ENCODE measurements at places on chromosomes 12 and 14.

GRCh38 chr12:46787496-46788055, 38.2 kb downstream of the SLC38A4 start:
- DNase-seq = no peak

DNA sequence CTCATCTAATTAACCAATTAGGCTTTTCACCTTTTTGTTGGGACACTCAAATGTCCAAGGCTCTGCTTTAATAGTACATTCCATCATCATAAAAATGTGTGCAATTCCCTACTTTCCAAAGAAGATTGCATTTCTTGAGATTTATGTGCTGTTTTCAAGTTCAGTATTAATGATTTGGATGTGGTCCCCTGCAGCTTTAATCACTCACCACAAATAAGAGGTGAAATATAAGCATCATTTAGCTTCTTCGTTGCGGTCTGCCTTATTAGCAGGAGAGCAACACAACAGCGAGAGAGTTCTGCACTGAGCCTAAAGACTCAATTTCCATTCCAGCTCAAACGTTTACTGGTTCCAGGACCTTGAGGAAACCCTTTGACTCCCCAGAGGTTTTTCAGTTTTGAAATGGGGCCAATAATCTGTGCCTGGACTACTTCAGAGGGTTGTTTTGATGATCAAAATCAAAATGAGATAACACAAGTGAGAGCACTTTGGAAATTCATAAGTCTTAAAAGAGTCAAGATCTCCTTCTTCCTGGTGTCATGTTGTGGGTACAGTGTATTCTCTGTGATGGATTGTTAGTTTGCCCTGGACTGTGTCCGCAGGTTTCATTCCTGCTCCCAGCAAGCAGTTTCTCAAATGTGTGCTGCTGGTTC, 53.1 kb downstream of the RERG start:
- no peak for DNase-seq

- DNase-seq = no peak
Observed at GRCh38 chr12:52975820-52976573, 27.1 kb downstream of the KRT18 start.

GRCh38 chr12:107319533-107320032, 226.2 kb upstream of the CRY1 start:
- no peak for DNase-seq

DNA sequence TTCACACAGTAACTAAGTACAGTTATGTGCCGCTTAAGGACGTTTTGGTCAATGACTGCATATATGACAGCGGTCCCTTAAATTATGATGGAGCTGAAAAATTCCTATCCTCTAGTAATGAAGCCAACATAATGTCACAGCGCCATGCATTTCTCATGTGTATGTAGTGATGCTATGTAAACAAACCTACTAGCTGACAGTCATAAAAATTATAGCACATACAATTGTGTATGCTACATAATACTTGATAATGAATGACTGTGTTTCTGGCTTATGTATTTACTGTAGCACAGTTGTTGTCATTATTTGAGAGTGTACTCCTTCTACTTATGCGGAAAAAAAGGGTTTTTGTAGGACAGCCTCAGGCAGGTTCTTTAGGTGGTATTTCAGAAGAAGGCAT, 99.7 kb downstream of the DACT1 start:
- DNase-seq = no peak

DNA sequence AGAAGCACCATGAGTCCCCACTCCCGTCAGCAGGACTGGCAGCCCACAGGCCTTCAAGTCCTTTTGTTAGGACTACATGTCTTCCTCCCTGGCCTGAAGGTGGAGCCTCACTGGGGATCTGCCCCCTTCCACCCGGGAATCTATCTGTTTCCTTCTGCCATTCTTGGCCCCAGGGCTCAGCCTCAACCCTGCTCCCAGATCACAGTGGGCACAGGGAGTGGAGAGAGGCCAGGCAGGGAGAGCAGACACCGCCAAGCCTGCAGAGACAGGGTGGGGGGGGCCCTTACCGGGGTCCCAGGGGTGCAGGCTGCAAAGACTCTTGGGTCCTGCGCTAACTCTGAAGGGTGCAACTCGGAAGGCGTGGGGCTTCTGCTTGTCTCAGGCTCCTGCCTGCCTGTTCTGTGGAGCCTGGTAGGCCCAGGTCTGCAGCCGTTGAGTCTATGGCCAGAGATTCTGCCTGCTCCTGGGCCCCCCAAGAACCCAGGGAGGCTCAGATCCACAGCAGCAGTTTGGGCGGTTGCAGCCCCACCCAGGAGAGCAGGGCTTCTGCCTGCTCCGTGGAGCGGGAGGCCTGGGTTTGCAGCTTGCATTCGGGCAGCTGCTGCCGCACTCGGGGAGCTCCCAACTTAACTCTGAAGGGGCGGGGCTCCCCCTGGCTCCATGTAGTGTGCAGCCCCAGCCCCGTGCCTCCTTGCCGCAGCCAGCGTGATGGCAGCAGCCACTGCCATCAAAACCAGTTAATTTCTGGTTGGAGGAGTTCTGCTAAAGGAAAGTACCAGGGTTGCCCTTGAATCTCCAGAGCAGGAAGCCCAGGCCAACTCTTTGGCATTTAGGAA, 21.7 kb upstream of the PLBD1 start:
- DNase-seq = no peak

DNA sequence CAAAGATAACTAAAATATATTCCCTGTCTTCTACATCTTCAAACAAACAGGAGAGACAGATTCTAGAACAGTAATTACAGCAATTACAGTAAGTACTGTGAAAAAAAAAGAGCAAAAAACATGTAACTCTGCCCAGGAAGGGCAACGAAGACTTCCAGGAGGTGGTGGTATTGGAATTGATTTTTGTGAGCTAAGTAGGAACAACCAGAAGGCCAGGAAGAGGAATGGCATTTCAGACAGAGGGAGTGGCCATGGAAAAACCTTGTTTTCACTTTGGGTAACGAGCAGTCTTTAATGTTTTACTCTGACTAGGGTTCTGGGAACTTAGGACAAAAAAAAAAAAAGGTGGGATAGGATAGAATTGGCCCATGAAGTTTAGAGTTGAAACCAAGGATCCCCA, 196.3 kb upstream of the PLEKHG7 start:
- DNase-seq = peak; percentile 24

DNA sequence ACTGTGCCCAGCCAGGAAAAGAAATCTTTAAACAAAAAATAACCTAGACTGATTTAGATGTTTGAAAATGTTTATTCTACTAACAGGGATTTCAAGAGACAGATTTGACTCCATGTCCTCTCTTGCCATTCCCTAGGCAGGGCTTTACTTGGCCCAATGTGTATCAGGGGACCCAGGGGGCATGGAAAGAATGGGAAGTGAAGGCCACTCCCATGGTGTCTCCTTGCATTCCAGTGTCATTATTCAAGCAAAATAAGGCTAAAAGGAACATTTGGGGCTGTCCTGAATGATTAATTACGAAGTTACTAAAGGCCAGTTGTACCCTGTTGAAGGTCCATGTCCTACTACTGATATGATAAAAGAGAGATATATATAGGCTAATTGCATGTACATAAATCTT, 151.9 kb upstream of the ATF7IP start:
- no peak for DNase-seq

GRCh38 chr14:52906141-52906601, 44.7 kb downstream of the FERMT2 start:
- DNase-seq = no peak

DNA sequence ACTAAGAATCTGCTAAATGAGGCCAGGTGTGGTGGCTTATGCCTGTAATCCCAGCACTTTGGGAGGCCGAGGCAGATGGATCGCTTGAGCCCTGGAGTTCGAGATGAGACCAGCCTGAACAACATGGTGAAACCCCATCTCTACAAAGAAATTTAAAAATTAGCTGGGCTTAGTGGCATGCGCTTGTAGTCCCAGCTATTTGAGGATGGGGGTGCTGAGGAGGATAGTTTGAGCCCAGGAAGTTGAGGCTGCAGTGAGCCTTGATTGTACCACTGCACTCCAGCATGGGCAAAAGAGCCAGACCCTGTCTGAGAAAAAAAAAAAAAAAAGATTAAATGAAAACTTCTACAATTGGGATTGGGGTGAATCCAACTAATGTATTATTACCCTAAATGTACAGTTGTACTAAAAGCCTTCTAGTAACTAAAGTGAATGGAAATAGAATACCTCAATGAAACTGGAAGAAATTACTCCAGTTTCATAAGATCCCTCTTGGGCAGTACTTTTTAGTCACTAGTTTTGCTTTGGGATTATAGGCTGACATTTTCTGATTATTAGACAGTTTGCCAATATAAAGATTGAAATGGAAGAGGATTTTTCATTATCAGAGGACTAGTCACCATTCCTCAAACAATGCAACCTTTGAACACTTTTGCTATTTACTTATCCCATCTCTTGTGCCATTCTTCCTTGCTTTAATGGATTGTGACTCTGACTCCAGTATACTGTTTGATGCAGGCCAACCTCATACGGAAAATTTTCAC, 14.3 kb downstream of the COCH start:
- no peak for DNase-seq

DNA sequence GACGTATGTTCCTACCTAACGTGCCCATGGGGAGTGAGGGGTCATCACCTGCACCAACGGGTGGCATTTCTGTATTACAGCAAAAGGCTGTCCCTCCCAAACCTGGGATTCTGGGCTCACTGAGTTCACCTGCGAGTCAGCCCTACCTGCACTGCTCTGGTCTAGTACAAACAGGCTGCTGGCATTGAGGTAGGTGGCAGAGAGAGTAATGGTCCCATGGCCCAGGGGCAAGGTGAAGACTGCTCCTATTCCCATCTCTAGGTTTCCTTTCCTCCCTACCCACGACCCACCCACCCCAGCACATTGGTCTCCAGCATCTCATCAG, 421 bp downstream of the SUOX start:
- no peak for DNase-seq

DNA sequence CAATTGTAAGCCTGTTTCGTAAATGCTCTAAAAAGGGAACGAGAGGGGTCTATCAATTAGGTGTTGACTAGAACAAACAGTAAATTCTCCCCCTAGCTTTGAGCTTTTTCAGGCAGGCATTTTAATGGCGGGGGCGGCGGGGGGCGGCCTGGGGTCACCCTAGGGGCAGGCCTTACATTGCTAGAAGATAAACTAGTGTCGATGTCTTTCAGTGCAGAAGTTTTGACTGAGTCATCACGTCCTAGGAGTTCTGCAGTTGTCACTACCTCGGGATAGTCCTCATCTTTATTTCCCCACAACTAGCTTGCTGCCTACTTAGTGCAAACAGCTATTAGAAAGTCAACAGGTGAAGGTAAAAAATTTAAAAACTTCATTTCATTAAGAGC, 1.6 kb downstream of the ATP6V1D start:
- DNase-seq = no peak

DNA sequence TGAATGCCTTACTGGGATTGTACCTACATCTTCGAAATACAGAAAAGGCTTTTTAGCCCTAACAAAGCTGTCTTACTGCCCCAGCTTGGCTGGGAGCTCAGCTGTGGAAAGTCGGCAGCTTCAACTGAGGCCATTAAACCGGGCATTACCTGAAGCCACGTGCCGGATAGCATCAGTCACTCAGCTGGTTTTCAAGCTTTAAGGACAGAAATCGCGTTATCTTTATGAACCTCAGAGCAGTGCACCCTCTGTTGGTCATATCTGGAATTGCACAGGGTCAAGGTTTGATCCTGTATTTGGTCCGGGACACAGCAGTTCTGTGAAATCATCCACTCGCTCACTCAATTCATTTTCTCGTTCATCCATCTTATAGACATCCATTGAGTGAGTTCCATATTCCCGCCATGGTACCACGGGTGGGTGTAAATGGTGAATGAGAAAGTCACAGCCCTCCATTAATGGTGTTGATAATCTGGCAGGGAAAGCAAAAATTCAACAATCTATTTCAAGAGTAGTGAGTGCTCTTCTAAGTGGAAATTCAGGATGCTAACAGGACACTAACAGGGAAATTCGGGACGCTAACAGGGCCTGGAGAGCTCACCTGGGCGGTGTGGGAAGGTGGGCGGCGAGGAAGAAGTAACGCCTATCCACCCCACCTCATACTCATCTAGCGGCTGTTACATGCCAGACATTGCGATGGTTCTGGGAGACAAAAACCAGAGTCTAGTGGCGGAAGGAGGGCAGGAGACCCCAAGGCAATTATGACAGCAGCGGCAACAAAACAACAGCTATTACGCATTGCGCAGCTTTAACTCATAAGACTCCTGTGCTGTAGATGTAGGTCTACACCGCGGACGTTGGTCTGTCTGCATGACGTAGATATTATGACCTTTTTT, 60.6 kb upstream of the TCL1A start:
- DNase-seq = peak; percentile 40

DNA sequence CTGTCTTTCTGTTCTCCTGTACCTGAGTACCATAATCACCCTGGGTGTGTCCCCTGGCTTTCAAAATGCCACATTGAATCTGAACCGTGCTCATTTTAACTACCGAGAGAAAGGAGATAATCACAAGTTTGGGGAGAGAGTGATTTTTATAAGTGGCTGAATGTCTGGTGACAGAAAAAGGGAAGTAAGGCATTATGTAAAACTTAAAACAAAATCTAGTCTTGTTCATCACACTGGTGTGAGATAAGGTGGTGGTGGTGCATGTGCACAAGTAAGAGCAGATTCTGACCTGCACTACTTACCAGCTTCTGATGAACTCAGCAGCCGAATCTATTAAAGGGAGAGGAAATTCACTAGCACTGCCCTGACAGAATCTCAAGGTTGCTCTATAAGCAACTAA, 56.3 kb downstream of the SPPL3 start:
- DNase-seq = no peak

DNA sequence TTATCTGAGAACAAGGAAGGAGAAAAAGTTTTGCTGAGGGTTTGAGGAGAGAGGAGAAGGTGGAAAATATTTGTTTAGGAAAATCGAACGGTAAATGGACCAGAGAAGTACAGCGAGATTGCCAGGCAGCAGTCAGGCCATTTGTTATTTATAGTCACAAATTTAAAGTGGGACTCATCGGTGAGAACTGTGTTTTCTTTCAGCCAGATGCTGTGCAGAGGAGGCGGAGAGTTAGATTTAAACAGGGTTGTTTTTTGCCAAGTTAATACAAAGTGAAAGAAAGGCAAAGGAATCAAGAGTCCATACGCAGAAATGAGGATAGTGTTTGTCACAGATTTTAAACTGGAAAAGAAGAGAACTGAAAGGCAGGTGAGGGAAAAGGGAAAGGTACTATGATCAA, 200.6 kb upstream of the CNOT2 start:
- no peak for DNase-seq

GRCh38 chr12:15796493-15797141, 7.4 kb upstream of the EPS8 start:
- no peak for DNase-seq

DNA sequence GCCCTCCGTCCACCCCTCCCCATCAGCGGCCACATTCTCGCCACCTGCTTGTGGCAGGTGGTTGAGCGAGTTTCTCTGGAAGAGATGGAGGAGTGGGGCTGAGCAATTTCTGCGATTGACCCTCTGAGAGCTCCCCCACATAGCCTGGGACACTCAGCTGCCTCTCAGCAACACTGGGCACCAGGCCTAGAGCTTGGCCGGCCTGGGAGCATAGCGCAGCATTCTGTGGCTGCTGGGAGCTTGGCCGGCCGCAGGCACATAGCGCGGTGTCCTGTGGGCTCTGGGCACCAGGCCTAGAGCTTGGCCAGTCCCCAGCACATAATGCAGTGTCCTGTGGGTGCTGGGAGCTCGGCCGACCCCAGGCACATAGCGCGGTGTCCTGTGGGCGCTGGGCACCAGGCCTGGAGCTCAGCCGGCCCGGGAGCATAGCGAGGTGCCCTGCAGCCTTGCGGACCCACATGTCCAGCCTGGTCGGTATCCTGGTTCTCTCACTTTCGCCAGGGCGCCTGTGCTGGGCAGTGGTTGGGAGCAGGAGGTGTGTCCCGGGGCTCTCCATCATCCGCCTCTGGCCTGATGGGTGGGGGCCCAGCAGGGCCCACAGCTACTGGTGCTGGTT, 43.8 kb downstream of the LRCOL1 start:
- no peak for DNase-seq

All from NCI-H1105 (cell line).